Activated B cell treated with CpG ODN at 0.5 μM for 24 hours (primary cell): ENCODE measurements at places on chromosomes 3 and 15.
A peak's percentile ranks its signal among the peaks of the same experiment; 100 is the strongest.

GRCh38 chr3:50268703-50269451, at the start of gene SEMA3B:
TSS of gene SEMA3B (plus strand) at chr3:50269147. CDS start at chr3:50269241, 94 bp downstream.
- H3K4me3 ChIP-seq = no peak within 1 kb of the TSS
- DNase-seq = no peak
- no peaks in the 10 kb centered on the region for H3K36me3 ChIP-seq
- H3K27me3 ChIP-seq = peaks cover 22% of the 10 kb centered on the region

- DNase-seq = no peak
- H3K4me1 ChIP-seq = no peaks in the 10 kb centered on the region
- H3K36me3 ChIP-seq = no peaks in the 10 kb centered on the region
- no peak overlapping the region for H3K27ac ChIP-seq
- H3K27me3 ChIP-seq = peaks cover 28% of the 10 kb centered on the region
Measured at GRCh38 chr3:187491371-187491770, 123.2 kb downstream of the RTP4 start.

GRCh38 chr3:140160553-140160952, 225.6 kb downstream of the CLSTN2 start:
- H3K27me3 ChIP-seq = peaks cover 3% of the 10 kb centered on the region
- no peak overlapping the region for H3K4me3 ChIP-seq

GRCh38 chr3:129122412-129123011, 908 bp upstream of the RAB43 start:
- peaks cover 5% of the 10 kb centered on the region for H3K36me3 ChIP-seq
- no peak for DNase-seq
- H3K4me1 ChIP-seq = peaks cover 50% of the 10 kb centered on the region
- H3K4me3 ChIP-seq = peak overlapping the region; percentile 83
- H3K27ac ChIP-seq = peak overlapping the region; percentile 26

GRCh38 chr3:146125951-146126350, 35.0 kb downstream of the PLOD2 start:
- no peak for DNase-seq
- no peak overlapping the region for H3K27ac ChIP-seq
- H3K4me1 ChIP-seq = no peaks in the 10 kb centered on the region

- no peaks in the 10 kb centered on the region for H3K36me3 ChIP-seq
- H3K27me3 ChIP-seq = no peaks in the 10 kb centered on the region
- no peaks in the 10 kb centered on the region for H3K4me1 ChIP-seq
Measured at GRCh38 chr3:190083635-190084034, 37.1 kb downstream of the P3H2 start.

DNA sequence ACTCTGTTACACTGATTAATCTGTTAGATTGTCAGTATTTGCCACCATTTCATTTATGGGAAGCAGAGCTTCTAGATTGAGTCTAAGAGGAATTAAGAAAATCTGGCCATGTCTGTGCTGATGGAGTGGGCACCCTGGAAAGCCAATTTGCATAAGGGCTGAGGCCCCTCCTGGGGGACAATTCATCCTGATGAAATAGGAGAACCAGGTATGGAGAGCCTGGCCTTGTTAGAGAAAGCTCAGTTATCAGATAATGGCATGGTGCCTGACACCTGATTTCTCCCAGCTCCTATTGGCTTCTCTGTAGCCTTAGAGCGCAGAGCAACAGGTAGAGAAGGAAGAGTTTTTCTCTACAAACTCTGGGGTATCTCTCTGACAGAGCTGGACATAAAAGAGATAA, 114.2 kb downstream of the EBLN2 start:
- no peak for DNase-seq
- no peak overlapping the region for H3K27ac ChIP-seq
- H3K4me1 ChIP-seq = no peaks in the 10 kb centered on the region
- H3K4me3 ChIP-seq = no peak overlapping the region
- H3K36me3 ChIP-seq = no peaks in the 10 kb centered on the region

- peak overlapping the region; percentile 18 for H3K27ac ChIP-seq
- no peaks in the 10 kb centered on the region for H3K27me3 ChIP-seq
- no peak for DNase-seq
- H3K36me3 ChIP-seq = peaks cover 2% of the 10 kb centered on the region
- no peak overlapping the region for H3K4me3 ChIP-seq
Measured at GRCh38 chr3:23826382-23827064, 20.8 kb downstream of the UBE2E1 start.

DNA sequence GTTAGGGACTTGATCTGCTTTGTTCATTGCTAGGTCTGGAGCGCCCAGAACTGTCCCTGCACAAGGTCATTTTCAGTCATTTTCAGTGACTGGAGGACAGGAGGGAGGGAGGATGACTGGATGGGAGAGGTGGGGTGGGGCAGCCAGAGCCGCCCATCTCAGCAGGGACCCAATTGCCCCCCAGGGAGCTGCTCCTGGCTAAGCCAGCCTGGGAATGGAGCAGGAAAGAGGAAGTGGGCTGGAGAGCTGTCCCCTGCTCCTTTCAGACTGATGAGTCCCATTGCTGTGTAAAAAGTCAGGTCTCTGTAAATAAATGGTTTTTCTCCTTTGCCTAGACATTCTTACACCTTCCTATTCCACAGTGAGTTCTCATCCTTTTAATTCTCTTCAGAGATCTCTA, 98.4 kb upstream of the RAD18 start:
- no peak for DNase-seq
- H3K27me3 ChIP-seq = peaks cover 9% of the 10 kb centered on the region
- H3K36me3 ChIP-seq = peaks cover 2% of the 10 kb centered on the region
- no peaks in the 10 kb centered on the region for H3K4me1 ChIP-seq
- H3K4me3 ChIP-seq = no peak overlapping the region

DNA sequence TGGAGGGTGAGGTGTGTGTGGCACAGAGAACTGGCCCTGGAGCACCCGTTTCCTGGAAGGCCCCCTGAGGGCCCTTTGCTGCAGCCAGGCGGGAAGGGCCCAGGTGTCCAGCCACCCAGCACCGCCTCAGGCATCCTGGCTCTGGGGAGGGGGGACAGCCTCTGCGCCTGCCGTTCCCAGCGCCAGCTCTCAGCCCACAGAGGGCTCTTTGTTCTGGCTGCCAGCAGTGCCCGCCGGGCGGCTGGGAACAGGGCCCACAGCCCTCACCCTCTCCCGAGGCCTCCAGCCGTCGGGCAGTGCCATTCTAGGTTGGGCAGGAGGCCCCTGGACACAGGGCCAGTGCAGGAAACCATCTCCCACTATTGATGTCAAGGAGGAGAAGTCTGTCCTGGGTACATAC, 8.3 kb downstream of the SLC38A3 start:
- no peak overlapping the region for H3K4me3 ChIP-seq
- no peaks in the 10 kb centered on the region for H3K36me3 ChIP-seq
- H3K27me3 ChIP-seq = peaks cover 6% of the 10 kb centered on the region
- no peak overlapping the region for H3K27ac ChIP-seq
- no peak for DNase-seq

DNA sequence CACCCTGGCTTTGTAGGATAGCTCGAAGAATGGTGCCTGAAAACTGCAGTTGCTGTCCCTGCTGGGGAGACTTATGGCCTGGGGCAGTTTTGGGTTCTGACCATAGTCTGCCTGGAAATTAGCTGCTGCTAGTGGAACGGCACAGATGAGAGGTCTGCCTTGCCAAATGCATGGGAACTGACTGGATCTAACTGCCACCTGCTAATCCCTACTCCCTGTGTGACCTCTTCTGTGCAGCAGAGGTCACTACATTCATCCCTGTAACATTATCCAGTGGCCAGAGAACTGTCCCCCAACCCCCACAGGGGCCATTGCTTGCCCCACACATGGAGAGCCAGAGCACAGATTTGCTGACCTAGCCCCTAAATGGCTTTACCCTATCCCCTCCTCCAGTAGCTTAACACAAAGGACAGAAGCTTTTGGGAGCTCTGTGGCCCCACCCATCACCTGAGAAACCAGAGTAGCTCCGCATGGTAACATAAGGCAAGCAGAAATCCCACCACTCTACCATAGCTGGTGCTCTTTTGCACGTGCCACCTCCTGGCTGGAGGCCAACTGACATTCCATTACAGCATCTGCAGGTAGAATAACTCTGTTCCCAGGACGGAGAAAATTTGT, 840.0 kb downstream of the EPHA3 start:
- no peak overlapping the region for H3K27ac ChIP-seq
- H3K27me3 ChIP-seq = no peaks in the 10 kb centered on the region
- no peaks in the 10 kb centered on the region for H3K36me3 ChIP-seq
- no peak for DNase-seq
- no peaks in the 10 kb centered on the region for H3K4me1 ChIP-seq
